ENCODE measurements at places on chromosomes 13 and 19.

DNA sequence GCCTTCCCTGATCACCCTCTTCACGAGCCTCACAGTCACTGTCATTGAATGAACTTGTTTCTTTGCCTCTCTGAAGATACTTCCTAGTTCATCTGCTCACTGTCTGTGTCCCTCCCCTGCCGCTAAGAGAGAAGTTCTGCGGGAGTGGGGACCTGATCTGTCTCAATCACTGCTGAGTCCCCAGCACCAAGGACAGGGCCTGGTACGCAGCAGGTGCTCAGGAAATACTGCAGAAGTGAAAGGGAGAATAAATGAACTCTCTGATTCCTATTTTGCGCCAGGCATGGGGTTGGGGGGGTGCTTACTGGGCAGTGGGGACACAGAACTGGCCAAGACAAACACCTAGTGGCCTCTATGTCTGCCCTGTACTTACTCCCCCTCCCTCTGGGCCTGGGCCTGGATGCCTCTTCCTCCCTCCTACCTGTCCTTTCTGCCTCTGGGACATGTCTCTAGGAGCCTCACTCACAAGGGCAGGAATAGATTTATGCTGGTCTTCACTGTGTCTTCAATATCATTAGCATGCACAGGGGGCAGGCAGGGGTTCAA, 17.5 kb downstream of the FCGBP start:
- peak; percentile 49 for DNase-seq

DNA sequence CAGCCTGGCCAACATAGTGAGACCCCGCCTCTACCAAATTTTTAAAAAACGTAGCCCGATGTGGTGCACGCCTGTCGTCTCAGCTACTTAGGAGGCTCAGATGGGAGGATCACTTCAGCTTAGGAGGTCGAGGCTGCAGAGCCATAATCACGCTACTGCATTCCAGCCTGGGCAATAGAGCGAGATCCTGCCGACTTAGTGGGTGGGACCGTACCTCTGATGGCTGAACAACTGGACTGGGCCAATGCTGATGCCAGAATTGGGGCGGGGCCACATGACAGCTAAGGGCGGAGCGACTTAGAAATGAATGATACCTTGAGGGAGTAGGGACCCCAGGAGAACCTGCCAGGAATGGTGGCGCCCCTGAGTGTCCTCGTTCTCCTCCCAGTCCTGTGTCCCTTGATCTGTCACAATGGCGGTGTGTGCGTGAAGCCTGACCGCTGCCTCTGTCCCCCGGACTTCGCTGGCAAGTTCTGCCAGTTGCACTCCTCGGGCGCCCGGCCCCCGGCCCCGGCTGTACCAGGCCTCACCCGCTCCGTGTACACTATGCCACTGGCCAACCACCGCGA, 3.6 kb downstream of the LTBP4 start:
- DNase-seq, result no peak

DNA sequence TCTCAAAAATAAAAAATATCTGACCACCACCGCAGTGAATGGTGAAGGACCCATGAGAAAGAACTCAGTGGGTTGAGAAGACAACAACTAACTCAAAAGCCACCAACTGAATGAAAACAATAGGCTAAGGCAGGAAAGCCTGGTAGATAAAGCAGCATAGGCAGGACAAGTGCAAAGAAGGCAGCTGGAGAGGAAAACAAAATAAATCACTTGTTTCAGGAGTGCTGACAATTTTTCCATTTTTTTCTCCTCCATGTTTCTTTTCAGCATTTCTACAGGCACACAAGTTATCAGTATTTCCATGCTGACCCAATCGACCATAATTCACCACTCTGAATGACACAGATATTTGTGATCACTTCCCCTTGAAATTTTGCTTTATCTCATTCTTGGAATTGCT, 597.8 kb downstream of the LIG4 start:
- no peak for DNase-seq

DNA sequence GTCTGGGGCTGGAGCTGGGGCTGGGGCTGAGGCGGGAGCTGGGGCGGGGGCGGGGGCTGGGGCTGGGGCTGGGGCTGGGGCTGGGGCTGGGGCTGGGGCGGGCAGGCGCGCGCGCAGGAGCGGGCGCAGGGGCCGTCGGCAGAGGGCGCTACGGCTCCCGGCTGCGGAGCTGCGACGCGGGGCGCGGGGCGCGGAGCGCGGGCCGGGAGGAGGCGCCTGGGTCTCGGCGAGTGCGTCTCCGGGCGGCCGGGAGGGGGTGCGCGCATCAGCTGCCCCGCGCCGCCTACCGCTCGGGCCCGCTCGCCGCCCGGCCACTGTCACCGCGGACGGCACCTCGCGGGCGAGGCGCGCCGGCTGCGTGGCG, 422 bp upstream of the MTUS2 start:
- DNase-seq, result peak; percentile 85

DNA sequence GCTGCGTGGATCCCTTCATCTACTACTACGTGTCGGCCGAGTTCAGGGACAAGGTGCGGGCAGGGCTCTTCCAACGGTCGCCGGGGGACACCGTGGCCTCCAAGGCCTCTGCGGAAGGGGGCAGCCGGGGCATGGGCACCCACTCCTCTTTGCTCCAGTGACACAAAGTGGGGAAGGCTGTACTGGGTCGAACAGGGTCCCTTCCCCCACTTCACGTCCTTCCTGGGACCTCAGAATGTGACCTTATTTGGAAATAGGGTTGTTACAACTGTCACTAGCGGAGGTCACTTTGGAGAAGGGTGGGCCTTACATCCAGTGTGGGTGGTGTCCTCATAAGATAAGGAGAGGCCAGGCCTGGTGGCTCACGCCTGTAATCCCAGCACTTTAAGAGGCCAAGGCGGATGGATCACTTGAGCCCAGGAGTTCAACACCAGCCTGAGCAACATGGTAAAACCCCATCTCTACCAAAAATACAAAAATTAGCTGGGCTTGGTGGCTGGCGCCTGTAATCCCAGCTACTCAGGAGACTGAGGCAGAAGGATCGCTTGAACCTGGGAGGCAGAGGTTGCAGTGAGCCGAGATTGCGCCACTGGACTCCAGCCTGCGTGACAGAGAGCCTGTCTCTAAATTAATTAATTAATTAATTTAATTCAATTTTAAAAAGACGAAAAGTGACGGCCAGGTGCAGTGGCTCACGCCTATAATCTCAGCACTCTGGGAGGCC, 1.8 kb downstream of the F2RL3 start:
- no peak for DNase-seq

GRCh38 chr19:7159105-7159933, 89.8 kb downstream of the ZNF557 start:
- no peak for DNase-seq

GRCh38 chr13:33014291-33014690, 1.9 kb upstream of the KL start:
- no peak for DNase-seq

DNA sequence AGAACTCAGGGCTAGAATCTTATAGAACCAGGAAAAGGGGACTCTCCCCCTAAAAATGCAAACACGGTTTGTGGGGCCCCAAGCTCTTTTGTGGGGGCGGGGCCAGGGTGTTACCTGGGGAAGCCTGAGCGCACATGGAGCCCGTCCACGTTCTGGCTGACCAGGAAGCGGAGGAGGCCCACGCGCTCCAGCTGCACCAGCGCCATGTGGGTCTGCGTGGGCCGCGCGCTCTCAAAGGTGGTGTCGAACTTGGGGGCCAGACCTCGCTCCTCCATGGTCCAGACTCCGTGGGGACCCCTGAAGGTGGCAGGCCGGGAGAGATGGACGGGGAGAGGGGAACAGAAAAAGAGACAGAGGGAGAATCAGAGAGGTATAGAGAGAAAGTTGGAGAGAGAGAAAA, 3.4 kb downstream of the SIRT6 start:
- no peak for DNase-seq

DNA sequence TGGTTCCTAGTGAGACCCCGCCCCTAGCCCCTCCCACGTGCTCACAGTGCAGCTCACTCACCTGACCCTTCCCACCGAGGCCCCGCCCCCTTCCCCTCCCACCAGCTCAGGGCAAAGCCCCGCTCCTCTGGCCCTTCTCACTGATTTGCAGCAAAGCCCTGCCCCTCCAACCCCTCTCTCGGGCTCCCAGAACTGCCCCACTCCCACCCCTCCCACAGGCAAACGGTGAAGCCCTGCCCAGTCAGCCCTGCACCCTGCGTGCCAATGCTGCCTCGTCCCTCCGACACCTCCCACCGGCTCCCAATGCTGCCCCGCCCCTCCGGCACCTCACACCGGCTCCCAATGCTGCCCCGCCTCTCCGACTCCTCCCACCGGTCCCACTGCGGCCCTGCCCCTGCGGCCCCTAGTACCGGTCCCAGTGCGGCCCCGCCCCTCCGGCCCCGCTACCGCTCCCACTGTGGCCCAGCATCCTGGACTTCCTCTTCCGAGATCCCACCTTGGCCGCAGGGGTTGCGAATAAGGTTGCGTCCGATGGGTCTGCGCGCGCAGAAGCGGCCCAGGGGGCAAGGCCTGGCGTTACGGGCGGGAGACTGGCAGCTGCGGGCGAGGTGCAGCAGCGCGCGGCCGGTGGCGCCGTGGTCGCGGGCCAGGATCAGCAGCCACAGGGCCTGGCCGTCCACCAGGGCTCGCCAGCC, 834 bp downstream of the FBXO27 start:
- peak; percentile 90 for DNase-seq

GRCh38 chr19:14059652-14060155, 2.2 kb downstream of the PALM3 start:
- DNase-seq, result peak; percentile 11

DNA sequence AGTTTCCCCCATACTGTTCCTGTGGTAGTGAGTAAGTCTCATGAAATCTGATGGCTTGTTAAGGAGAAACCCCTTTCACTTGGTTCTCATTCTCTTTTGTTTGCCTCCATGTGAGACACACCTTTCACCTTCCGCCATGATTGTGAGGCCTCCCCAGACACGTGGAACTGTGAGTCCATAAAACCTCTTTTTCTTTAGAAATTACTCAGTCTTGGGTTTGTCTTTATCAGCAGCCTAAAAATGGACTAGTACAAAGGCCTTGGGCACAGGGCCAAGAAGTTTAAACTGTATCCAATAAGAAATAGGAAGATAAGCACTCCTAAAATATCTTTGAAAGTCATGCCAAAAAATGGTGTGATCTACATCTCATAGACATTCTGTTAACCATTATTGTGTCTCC, 176.9 kb downstream of the TBC1D4 start:
- no peak for DNase-seq

- DNase-seq, result no peak
Observed at GRCh38 chr13:80923907-80924306, 583.0 kb upstream of the SPRY2 start.

- DNase-seq, result no peak
Observed at GRCh38 chr19:54444737-54445136, 4.3 kb upstream of the LENG8 start.
